ENCODE measurements at places on chromosomes 5 and 9. TPM values are rescaled to one million over a fixed set of nuclear protein-coding genes. Genes with fewer than 3 reads are reported as not detected.

SPINK7 gene
- total RNA-seq, result not detected

SLC1A3 gene
- 37.0 TPM for total RNA-seq

TEX48 gene
- not detected for total RNA-seq

SLC25A2 gene
- not detected for total RNA-seq

CNTNAP3 gene
- total RNA-seq, result 7.0 TPM

UBQLN1 gene
- 111 TPM for total RNA-seq

TRPM3 gene
- 0.17 TPM for total RNA-seq

SLC4A9 gene
- total RNA-seq, result 0.17 TPM

ZNF608 gene
- 48.2 TPM for total RNA-seq

C5orf34 gene
- 1.0 TPM for total RNA-seq

- H3K27me3 ChIP-seq, result no peaks in the 10 kb centered on the region
- no peaks in the 10 kb centered on the region for H3K4me1 ChIP-seq
- no peak overlapping the region for H3K27ac ChIP-seq
- no peak overlapping the region for H3K4me3 ChIP-seq
- H3K36me3 ChIP-seq, result no peaks in the 10 kb centered on the region
These were observed 382.6 kb upstream of the DAP start for GRCh38 chr5:11143456-11144267.

DNA sequence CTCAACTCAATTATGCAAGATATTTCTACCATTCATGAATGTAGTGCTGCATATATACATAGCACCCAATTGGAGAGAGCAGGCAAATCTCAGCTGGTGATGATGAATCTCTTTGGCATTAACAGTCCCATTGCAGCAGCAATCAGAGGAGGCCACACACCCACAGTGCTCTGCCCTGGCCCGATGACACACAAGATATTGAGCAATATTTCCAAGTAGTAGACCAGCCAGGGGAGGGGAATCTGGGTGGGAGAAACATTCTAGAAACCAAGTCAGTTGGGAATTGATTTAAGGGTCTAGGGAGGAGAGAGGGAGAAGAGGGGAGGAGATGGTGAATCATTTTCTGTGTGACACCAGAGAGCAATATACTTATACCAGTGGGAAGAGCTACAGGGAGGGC, 14.9 kb upstream of the C5orf63 start:
- H3K4me3 ChIP-seq, result no peak overlapping the region
- H3K27ac ChIP-seq, result no peak overlapping the region
- no peak for DNase-seq
- H3K36me3 ChIP-seq, result no peaks in the 10 kb centered on the region
- no peaks in the 10 kb centered on the region for H3K4me1 ChIP-seq

DNA sequence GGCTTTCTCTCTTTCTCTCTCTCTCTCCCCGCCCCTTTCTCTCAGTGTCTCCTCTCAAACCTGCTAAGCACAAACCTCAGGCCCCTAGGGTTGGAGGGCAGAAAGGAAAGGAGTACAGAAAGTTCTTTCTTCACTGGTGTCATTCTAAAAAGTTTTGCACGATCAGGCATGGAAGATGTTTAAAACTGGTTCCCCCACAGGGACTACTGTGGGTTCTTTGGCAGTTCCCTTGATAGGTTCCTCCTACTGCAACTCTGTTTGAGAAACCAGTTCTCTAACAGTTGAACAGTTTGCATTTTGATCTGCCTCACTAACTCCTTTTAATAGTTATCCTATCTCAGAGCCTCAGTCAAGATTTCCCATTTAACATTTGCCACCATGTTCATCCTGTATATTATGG, 82.9 kb downstream of the CDO1 start:
- no peak overlapping the region for H3K4me3 ChIP-seq
- H3K4me1 ChIP-seq, result no peaks in the 10 kb centered on the region
- H3K36me3 ChIP-seq, result no peaks in the 10 kb centered on the region
- no peaks in the 10 kb centered on the region for H3K27me3 ChIP-seq

DNA sequence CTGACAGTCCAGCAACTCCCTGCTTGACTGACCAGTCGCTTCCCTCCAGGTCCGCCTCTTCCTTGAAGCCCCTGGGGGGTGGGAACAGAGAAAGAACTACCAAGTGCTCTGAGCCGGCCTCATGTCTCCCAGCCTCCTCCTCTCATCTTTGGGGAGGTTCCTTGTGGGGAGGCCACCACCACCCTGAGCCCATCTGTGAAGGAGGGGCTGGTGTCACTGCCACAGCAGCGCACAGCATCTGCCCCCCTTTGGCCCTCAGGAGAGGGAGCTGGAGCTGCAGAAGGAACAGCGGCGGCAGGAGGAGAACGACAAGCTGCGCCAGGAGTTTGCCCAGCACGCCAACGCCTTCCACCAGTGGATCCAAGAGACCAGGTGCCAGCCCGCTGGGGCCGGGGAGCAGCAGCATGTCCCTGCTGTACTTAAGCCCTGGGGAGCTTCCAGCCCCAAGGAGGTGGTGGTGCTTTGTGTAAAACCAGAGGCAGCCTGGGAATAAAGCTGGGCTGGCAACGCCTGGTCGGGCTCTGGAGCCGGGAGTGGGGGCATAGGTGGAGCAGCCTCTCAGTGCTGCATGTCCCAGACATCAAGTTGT, 29.4 kb downstream of the DYNC2I2 start:
- no peak overlapping the region for H3K27ac ChIP-seq
- peaks cover 5% of the 10 kb centered on the region for H3K4me1 ChIP-seq
- H3K4me3 ChIP-seq, result no peak overlapping the region
- DNase-seq, result no peak

- no peak for DNase-seq
- no peaks in the 10 kb centered on the region for H3K27me3 ChIP-seq
- no peaks in the 10 kb centered on the region for H3K4me1 ChIP-seq
- H3K4me3 ChIP-seq, result no peak overlapping the region
These were observed 42.6 kb downstream of the ZDHHC21 start for GRCh38 chr9:14650596-14650995.

GRCh38 chr5:150000990-150001659, 586 bp downstream of the HMGXB3 start:
- H3K27me3 ChIP-seq, result no peaks in the 10 kb centered on the region
- peak; percentile 93 for DNase-seq
- H3K27ac ChIP-seq, result peak overlapping the region; percentile 96
- no peaks in the 10 kb centered on the region for H3K36me3 ChIP-seq

- no peaks in the 10 kb centered on the region for H3K4me1 ChIP-seq
- no peak overlapping the region for H3K4me3 ChIP-seq
- no peak for DNase-seq
- no peaks in the 10 kb centered on the region for H3K36me3 ChIP-seq
These were observed 186.9 kb downstream of the GADD45G start for GRCh38 chr9:89791754-89792153.

- H3K4me1 ChIP-seq, result no peaks in the 10 kb centered on the region
- no peak overlapping the region for H3K4me3 ChIP-seq
These were observed 4.4 kb upstream of the FER start for GRCh38 chr5:108743319-108743718.

GRCh38 chr9:13266167-13266566, 13.3 kb downstream of the MPDZ start:
- H3K36me3 ChIP-seq, result no peaks in the 10 kb centered on the region
- no peaks in the 10 kb centered on the region for H3K4me1 ChIP-seq
- no peak overlapping the region for H3K4me3 ChIP-seq

DNA sequence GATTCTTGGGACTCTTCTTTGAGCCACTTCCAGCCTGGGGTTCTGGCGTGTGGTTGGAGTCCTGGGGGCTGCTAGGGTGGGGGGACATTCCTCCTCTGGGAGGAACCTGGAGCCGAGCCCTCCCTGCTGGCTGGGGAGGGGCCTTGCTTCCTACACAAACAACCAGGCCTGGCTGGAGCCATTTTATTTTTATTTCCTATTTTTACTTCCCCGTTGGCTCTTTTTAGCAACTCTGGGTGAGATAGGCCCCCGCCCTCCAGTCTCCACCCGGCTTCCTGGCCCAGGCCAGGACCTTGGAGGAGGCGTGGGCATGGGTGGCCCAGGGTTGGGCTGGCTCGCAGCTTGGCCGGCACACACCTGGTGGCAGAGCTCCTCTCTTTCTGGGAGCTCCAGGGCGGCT, 15.1 kb downstream of the RXRA start:
- H3K4me3 ChIP-seq, result no peak overlapping the region
- H3K4me1 ChIP-seq, result peaks cover 96% of the 10 kb centered on the region
- H3K36me3 ChIP-seq, result no peaks in the 10 kb centered on the region
- H3K27ac ChIP-seq, result peak overlapping the region; percentile 78

DNA sequence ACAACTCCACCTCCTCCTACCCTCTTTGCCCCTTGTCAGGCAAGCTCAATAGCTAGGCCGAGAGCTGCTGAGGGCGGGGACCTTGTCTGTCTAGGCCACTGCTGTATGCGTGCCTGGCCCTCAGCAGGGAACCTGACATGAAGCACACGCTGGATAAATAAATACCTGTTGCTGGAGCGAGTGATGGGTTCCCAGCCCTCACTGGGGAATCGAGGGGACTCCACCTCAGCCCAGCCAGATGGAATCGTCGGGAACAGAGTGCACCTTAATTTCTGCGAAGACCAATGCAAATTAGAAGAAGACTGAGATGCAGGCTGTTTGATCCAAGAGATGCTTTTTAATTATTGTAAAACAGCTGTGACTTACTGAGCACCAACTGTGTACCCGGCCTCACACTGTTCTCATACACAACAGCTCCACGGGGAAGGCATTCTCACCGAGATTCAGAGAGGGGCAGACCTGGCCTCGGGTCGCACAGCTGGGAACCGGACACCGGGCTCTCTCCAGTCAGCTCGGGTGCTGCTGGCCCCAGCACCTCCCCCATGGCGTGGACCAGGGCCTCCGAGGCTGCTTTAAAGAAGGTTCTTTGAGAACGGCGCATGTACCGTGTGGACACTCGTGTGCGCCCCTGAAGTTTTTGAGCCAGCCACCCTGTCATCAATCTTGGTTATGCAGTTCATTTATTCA, 109.7 kb upstream of the IER5L start:
- H3K36me3 ChIP-seq, result no peaks in the 10 kb centered on the region
- H3K4me3 ChIP-seq, result no peak overlapping the region
- H3K27me3 ChIP-seq, result no peaks in the 10 kb centered on the region
- peak; percentile 58 for DNase-seq
- no peak overlapping the region for H3K27ac ChIP-seq

- no peaks in the 10 kb centered on the region for H3K27me3 ChIP-seq
- no peak overlapping the region for H3K4me3 ChIP-seq
- DNase-seq, result no peak
- H3K36me3 ChIP-seq, result no peaks in the 10 kb centered on the region
- no peaks in the 10 kb centered on the region for H3K4me1 ChIP-seq
These were observed 127.5 kb upstream of the WWC1 start for GRCh38 chr5:168163966-168164365.

GRCh38 chr5:175691761-175692160, 33.9 kb downstream of the HRH2 start:
- no peak overlapping the region for H3K4me3 ChIP-seq
- DNase-seq, result no peak
- peaks cover 26% of the 10 kb centered on the region for H3K4me1 ChIP-seq
- H3K36me3 ChIP-seq, result no peaks in the 10 kb centered on the region
- H3K27me3 ChIP-seq, result no peaks in the 10 kb centered on the region
- peak overlapping the region; percentile 71 for H3K27ac ChIP-seq

DNA sequence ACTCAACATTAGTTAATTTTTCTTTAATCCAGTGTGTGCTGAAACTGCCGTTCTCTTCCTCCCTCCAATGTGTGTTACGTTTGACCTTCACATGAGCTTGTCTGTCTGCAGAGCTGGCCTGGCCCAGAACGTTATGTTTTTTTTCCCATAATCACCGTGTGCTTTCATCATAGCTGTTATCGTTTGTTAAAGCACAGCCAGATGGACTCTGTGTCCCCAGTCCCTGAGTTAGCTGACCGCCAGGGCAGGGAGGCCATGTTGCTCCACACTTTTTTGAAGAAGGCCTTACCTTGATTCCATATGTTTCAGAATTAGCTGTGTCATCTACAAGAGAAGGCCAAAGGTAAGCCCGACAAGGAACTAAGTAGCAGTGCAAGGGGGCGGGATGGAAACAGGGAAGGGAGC, 55.7 kb downstream of the HSD17B3 start:
- DNase-seq, result no peak
- no peak overlapping the region for H3K4me3 ChIP-seq
- H3K27ac ChIP-seq, result no peak overlapping the region
- H3K4me1 ChIP-seq, result no peaks in the 10 kb centered on the region
- H3K36me3 ChIP-seq, result no peaks in the 10 kb centered on the region

DNA sequence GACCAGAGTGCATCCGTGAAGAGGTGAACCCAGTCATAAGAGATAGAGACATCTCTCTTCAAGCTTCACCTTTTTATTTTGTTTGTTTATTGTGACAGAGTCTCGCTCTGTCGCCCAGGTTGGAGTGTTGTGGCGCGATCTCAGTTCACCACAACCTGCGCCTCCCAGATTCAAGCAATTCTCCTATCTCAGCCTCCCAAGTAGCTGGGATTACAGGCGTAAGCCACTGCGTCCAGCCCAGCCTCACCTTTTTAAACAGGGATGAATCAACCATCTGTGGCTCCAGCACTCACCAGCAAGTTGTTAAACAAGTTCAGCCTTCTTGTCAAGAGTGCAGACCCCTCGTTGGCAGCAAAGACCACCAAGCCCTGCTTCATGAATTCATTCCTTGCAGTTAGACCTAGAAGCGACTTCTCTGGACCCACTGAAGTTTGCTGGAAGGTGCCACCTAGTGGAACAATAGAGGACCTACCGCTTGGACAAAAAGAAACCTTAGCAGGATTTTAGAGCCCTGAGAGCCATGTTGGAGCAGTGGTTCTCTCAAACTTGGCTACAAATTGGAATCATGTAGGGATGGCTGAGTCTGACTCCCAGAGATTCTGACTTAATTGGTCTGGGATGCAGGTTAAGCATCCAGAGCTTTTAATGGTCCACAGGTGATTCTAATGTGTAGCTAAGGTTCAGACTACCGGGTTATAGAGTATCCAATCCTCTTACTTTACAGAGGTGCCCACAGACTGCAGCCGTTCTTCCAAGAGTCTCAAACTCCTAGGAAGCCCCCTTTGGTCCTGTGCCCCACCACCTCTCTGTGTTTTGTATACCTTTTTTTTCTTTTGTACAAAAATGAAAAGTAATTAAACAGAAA, 10.5 kb upstream of the GALNT10 start:
- no peak overlapping the region for H3K27ac ChIP-seq
- DNase-seq, result no peak
- H3K4me3 ChIP-seq, result no peak overlapping the region
- H3K4me1 ChIP-seq, result no peaks in the 10 kb centered on the region
- H3K27me3 ChIP-seq, result no peaks in the 10 kb centered on the region

DNA sequence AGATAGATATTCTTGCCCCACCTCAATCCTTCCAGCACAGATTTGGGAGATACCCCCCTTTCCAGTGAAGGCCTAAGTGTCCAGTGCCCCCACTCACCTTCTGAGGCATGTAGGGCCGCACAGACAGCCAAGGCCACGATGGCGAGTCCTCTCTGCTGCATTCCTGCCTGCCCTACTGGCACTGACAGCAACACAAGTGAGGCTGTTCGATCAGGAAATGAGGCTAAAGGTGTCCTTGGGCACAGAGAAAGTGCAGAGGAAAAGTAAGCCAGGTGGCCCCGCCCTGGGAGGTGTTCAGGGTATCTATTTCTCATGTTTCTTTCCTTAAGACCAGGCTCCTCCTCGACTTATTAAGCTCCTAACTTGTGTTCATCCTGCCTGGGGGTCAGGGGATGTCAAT, at the start of gene CCL28:
TSS of gene CCL28 (minus strand) at position 236 of the 400 bp plus-strand sequence. CDS start at position 161, 75 bp downstream.
- H3K36me3 ChIP-seq, result no peaks in the 10 kb centered on the region
- H3K27me3 ChIP-seq, result no peaks in the 10 kb centered on the region
- no peak within 1 kb of the TSS for H3K27ac ChIP-seq
- H3K4me3 ChIP-seq, result no peak within 1 kb of the TSS
- H3K4me1 ChIP-seq, result no peaks in the 10 kb centered on the region

GRCh38 chr5:21181609-21182125, 1193.7 kb upstream of the CDH18 start:
- no peaks in the 10 kb centered on the region for H3K36me3 ChIP-seq
- no peak overlapping the region for H3K27ac ChIP-seq
- no peak for DNase-seq
- H3K4me3 ChIP-seq, result no peak overlapping the region
- no peaks in the 10 kb centered on the region for H3K27me3 ChIP-seq
